Glutamatergic neuron (in vitro differentiated cells): ENCODE measurements at places on chromosomes 1 and 21. TPM values are rescaled to one million over a fixed set of nuclear protein-coding genes. Genes with fewer than 3 reads are reported as not detected.

DNA sequence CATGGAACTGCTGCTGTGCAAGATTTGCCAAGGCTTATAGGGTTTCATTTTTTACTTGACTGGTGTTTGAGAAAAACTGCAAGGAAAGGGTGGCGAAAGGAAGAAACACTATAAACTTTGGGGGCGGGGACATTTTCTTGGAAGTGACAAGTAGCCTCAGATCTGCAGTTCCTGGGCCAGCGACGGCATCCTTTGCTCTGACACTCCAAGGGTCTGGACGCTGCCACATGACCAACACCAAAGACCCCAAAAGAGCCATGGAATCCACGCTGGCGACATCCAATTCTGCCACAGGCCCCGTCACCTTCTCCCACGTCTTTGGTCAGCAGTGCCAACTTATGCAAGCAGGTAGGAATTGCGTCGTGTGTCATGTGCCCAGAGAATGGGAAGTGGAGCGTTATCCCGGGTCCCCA, 193.4 kb downstream of the PRDM2 start:
- peak overlapping the region; percentile 88 for H3K4me3 ChIP-seq
- peaks cover 9% of the 10 kb centered on the region for H3K4me1 ChIP-seq
- no peak overlapping the region for H3K27ac ChIP-seq
- peaks cover 6% of the 10 kb centered on the region for H3K36me3 ChIP-seq
- no peak for DNase-seq
- H3K27me3 ChIP-seq: peaks cover 7% of the 10 kb centered on the region

DNA sequence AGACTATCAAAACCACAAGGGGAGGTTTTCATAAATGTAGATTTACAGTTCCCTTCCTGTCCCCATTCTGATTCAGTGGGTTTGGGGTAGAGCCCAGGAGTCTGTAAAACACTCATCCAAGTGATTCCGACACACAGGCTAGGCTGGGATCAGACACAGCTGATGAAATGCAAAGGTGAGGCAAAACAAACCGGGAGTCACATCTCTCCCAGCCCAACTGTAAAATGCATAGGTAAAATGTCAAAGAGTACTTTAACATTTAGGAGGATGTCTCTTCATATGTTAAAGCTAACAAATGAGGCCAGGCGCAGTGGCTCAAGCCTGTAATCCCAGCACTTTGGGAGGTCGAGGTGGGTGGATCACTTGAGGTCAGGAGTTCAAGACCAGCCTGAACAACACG, 45.0 kb downstream of the ZNF281 start:
- H3K4me3 ChIP-seq: no peak overlapping the region
- H3K27ac ChIP-seq: no peak overlapping the region
- no peaks in the 10 kb centered on the region for H3K36me3 ChIP-seq

DNA sequence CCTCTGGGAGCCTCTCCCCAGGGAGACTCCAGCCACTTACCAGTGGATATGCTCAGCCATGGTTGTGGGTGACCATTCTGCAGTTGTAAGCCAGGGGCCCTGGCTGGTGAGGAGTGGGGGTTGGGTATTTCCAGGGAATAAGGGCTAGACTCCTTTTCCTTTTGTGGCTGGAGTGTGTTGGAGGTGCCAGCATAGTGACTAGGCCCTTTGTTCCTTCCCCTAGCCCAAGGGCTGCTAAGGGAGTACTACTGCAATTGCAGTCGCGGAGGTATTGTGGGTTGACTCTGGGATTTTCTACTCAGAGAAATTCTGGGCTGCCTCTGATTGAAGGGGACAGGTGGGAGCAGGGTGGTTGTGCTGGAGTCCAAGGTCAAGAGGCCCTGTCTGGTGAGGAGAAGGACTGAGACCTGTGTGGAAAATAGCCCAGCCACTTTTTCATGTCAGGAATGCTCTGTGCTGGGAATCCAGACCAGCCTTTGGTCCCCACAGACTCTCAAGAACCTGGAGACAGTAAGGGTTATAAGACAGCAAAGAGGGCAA, 43.1 kb downstream of the MROH9 start:
- no peaks in the 10 kb centered on the region for H3K4me1 ChIP-seq
- DNase-seq: no peak

DNA sequence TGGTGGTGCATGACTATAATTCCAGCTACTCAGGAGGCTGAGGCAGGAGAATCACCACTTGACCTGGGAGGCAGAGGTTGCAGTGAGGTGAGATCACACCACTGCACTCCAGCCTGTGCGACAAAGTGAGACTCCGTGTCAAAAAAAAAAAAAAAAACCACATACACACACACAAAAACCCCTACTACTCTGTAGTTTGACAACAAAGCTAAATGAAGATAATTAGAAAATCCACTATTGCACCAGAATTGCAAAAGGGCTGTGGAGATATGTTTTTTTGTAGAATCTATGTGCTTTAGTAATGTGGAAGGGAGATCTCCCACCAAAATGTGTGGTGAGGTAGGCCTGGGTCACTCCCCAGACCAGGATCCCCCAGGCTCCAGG, 32.2 kb upstream of the KHDRBS1 start:
- no peak overlapping the region for H3K4me3 ChIP-seq
- no peak overlapping the region for H3K27ac ChIP-seq
- no peaks in the 10 kb centered on the region for H3K27me3 ChIP-seq
- H3K36me3 ChIP-seq: no peaks in the 10 kb centered on the region
- H3K4me1 ChIP-seq: peaks cover 16% of the 10 kb centered on the region

DNA sequence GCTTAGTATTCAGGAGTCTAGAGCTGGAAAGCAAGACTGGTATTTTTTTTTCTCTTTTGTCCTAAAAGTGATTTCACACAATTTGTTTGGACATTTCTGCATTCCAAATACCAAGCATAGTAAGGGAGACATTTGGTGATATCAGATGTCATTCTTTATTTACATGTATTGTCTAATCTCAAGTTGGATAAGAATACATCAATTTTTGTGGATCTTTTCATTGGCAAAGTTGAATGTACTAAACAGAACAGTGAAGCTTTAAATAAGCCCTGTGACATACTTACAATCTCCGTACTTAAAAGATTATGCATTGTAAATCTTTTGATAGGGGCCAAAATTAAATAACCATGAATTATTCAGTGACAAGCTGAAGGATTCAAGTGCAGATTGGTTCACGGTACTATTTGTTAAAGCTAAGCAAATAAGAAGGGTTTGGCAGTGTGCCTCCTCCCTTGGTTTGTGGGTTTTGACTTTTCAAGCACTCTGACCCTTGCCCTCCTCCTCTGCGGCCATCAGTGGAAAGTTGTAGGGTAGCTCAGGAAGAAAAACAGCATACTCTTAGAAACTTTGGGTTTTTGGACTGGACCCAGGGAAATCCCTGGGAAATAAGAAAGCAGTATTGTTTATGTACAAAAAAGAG, 663.7 kb downstream of the ADGRL2 start:
- no peak overlapping the region for H3K27ac ChIP-seq
- H3K27me3 ChIP-seq: no peaks in the 10 kb centered on the region
- H3K4me1 ChIP-seq: peaks cover 11% of the 10 kb centered on the region
- H3K4me3 ChIP-seq: no peak overlapping the region
- no peak for DNase-seq

GRCh38 chr1:156928043-156928602, 7.7 kb downstream of the LRRC71 start:
- H3K27ac ChIP-seq: no peak overlapping the region
- DNase-seq: no peak
- peak overlapping the region; percentile 79 for H3K4me3 ChIP-seq
- H3K27me3 ChIP-seq: peaks cover 44% of the 10 kb centered on the region
- peaks cover 32% of the 10 kb centered on the region for H3K4me1 ChIP-seq

- H3K36me3 ChIP-seq: peaks cover 4% of the 10 kb centered on the region
- H3K4me3 ChIP-seq: no peak overlapping the region
- no peak overlapping the region for H3K27ac ChIP-seq
- H3K4me1 ChIP-seq: peaks cover 2% of the 10 kb centered on the region
These were observed 14.4 kb downstream of the PLOD1 start for GRCh38 chr1:11948822-11949458.

Gene ZNF648
- total RNA-seq: not detected

Gene IFI16
- 0.86 TPM for total RNA-seq

Gene PCP4
- 1.9 TPM for total RNA-seq
